Stimulated activated CD4-positive, alpha-beta T cell treated with anti-CD3 and anti-CD28 coated beads, Interleukin-1b, Interleukin-23, amount 100 ng/mL, for 4 hours (primary cell): ENCODE measurements at places on chromosomes 6 and 20.

- no peak for DNase-seq
Measured at GRCh38 chr6:102766963-102767362, 1373.5 kb downstream of the GRIK2 start.

DNA sequence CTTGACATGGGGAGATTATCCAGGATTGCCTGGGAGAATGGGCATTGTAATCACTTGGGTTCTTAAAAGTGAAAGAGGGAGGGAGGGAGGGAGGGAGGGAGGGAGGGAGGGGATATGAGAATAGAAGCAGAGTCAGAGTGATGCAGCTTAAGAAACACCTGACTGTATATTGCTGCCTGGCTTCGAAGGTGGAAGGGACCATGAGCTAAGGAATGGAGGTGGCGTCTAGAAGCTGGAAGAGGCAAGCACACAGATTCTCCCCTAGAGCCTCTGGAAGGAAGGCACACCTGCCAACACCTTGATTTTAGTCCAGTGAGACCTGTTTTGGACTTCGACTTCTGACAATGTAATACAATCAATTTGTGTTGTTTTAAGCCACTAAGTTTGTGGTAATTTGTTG is 78.4 kb downstream of the PRL start:
- DNase-seq: no peak

- no peak for DNase-seq
Measured at GRCh38 chr6:104281370-104281769, 578.3 kb downstream of the HACE1 start.

DNA sequence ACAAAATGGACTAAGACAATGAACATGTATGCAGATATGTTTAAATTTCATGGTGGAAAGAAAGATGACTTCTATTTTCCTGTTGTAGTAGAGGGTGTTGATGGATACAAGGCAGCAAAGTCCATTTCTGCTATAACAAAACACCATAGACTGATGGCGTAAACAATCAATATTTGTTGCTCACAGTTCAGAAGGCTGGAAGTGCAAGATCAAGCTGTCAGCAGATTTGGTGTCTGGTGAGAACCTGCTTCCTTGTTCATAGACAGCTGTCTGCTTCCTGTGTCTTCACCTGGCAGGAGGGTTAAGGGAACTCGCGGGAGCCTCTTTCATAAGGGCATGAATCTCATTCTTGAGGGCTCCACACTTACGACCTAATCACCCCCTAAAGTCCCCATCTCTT is 83.0 kb upstream of the ELOVL5 start:
- DNase-seq: no peak

DNA sequence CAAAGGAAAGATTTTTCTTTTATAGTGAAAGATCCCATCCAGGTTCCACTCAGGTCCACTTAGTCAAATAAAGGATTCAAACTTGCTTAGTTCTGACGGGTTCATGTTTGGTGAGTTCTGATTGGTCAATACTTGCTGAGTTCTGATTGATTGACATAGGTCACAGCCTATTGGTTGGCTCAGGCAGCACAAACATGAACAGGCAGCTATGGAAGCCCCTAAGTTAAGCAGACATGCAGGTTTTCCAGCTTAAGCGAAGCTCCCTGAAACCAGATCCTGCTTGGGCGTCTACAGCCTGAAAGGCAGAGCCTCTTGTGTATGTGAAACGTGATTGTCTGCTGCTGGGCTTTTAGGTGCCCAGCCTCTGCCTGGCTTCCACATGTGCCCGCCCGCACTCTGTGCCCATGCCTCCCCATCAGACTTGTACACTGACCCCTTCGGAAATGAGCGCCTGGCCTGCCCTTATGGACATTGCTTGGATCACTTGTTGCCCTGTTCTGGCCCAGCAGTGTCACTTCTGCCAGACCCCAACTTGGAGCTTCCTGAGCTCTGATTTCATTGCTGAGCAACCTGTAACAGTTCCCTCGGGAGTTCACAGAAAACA is 45.4 kb upstream of the ECI2 start:
- DNase-seq: no peak

DNA sequence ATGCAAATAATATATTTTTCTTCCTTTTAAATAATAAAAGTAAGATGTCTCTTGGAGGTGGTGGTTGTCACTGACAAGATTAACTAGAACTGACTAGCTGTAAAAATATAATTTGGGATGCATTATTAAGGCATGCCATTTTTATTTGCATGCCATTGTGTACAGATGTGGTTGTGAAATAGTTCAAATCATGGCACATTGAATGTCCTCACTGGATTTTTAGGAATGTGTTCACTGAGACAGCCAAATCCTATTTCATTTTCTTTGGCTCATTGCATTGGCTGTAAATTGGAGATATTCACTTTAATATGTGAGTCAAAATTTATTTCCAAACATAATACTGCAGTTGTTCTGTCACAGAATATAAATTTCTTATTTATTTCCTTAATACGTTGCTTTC is 62.3 kb downstream of the ESR1 start:
- DNase-seq: no peak

DNA sequence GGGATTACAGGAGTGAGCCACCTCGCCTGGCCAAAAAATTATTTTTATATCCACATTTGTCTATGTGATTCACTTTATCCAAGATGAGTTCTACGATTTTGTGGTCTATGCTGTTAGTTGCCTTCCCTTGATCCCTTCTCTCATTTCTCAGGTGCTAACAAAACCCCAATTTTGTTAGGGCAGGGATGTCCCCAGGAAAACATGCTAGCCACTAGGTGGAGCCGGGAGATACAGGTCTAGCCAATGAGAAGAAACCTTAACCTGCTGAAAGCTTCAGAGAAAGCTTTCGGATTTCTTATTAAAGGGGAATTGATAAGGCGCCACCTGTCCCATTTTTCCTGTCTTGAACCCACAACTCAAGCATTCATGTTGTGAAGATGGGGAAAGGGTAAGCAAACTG is 167.4 kb upstream of the OLIG3 start:
- DNase-seq: peak; percentile 58

GRCh38 chr6:16446273-16446672 is 207.9 kb downstream of the GMPR start:
- no peak for DNase-seq

- DNase-seq: no peak
Measured at GRCh38 chr20:36322131-36322530, 16.0 kb downstream of the DLGAP4 start.

DNA sequence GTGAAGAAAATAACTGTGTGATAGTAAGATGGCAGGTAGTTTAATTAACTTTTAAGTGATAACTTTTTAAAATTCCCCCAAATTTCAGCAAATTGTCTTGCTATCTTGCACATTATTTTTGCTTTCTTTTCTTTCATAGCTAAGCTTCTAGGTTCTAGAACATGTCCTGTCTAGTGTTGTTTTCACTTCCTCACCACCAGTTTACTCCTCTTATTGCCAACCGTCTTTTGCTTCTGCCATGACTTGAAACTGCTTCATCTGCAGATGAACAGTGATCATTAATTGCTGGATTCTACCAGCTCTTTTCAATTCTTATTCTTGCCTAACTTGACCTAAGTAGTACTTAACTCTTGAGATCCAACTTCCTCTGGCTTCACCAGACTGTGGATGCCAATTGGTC is 137.8 kb downstream of the CENPW start:
- DNase-seq: no peak

DNA sequence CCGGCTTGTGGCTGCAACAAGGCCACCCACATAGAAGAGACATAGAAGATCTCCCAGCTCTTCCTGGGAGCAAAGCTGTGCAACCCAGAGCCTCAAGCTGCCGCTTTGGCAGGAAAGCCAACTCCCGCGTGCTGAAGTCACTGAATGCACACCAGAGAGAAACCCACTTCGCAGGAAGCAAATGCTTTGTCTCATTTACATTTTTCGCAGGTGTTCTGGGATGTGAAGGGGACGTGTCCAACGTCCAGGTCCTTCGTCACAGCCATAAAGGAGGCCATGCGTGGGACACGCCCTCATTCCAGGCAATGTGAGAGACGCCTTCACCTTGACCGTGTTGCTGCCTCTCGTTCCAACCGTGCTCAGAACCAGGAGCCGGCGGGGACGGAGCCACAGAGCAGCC is 24.4 kb downstream of the KCNQ2 start:
- DNase-seq: no peak

- no peak for DNase-seq
Measured at GRCh38 chr6:72826744-72827438, 205.0 kb downstream of the KCNQ5 start.

DNA sequence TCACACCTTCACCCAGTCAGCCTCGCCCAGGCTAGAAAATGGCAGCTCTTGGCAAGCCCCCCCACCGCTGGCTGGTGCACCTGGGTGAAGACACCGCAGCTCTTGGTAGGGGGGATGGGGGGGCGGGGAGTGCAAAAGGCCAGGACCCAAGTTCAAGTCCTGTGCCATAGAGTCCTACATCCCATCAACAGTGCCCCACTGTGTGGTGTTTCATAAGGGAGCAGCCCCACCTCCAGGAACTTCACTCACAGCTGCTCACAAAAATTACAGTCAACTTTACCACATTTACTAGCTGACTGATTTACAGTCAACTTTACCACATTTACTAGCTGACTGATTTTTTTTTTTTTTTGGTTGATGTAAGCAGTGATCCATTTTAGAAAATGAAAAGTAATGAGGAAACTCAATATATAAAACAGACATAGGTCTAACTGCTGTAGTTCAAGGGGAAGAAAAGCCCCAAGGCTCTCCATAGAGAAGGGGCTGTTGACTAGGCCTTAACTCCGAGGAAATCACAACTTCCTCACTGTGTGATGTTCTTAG is 208.9 kb upstream of the SNX9 start:
- DNase-seq: no peak

- no peak for DNase-seq
Measured at GRCh38 chr6:85394853-85395538, 54.9 kb upstream of the NT5E start.

- no peak for DNase-seq
Measured at GRCh38 chr6:53322188-53323029, 26.3 kb downstream of the ELOVL5 start.

DNA sequence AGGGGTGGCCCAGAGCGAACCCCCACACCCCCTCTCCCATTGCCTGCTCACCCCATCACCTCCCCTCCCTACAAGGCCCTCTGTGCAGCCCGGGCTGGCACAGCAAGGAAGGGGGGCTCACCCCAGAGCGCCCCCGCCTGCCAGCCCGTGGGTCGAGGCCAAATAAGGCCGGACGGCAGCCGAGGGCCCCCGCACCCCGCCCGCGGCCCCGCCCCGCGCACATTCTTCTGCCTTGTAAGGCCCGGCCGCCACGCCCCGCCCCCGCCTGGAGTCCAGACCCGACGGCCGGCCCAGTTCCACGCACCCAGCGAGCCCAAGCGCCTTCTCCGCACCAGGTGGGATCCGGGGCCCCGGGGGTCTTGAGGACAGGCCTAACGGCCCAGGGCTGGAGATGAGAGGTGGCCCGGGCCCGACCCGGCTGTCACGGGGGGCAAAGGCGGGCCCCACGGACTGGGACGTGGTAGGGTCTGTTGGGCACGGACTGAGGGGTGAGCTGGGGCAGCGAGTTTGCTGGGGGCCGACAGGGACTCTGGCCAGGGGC is at the start of gene MYL9:
Gene MYL9 (plus strand): TSS at position 293 of the 541 bp plus-strand sequence. CDS start 3,366 bp downstream, outside the sequence.
- no peak for DNase-seq

- DNase-seq: no peak
Measured at GRCh38 chr6:43865932-43866645, 96.1 kb downstream of the VEGFA start.

DNA sequence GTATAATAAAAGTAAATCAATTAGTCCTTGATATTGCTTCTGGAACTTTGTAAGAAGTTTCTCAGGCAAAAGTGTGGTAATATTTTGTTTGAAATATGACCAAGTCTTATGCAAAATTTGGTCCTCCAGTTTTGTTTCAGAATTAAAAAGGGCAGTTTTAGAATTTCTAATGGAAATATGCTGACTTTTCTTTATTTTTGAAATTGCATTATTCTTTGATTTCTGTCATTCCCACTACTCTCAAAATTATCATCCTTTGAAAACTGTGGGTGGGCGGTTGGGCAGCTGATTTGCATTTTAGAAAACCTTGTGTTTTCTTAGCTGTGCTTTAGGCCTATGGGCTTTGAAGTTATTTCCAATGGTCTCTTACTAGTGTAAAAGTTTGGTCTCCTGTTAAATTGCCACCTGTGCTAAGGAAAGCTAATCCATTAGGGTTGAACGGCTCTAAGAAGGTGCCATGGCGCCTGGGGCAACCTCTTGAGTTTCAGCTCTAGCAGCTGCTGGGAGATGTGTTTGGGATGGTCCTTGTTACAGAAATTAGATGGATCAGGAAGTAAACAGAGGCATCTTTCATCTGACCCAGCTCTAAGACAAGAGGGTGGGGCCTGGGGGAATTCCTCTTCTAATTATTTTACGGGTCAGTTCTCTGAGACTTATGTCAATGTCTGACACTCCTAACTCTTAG is 880.8 kb upstream of the SLC35B3 start:
- DNase-seq: no peak

DNA sequence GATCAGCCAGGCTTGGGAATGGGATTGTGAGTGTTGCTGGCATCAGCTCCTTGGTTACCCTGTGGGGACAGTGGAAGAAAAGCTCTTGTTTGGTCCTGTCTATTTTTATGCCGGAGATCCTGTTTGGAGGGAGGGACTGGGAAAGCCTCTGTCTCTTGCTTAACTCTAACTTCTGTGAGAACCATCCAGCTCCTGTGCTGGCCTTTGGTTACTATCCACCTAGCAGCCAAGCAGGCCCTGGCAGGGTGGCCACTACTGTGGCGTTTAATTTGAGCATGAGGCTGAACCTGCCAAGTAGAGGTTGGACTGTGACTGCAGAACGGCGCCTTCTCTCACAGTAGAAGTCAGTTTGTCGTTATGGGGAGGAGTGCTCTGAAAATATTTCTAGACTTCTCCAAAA is 193.3 kb downstream of the UTRN start:
- DNase-seq: no peak

- DNase-seq: no peak
Measured at GRCh38 chr20:17507531-17507930, 23.6 kb downstream of the BFSP1 start.

DNA sequence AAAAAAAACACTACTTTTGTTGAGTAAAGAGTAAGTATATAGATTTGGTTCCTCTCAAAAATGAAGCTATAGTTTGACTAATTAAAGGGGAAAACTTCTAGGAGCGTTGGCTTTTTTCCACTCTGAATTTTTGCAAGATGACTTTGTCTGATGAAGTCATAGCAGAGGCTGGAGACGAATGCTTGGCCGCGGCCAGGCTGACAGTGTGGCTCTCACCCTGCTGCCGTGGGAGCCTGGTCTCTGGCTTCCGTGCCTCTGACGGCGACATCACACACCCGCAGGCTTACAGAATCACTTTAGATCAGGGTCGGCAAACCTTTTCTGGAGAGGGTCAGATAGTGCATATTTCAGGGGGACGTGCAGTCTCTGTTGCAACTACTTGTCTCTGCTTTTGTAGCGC is 145.0 kb downstream of the PHACTR3 start:
- no peak for DNase-seq
